ENCODE measurements at places on chromosomes 2 and 18. TPM values are rescaled to one million over a fixed set of nuclear protein-coding genes. Genes with fewer than 3 reads are reported as not detected.

GRCh38 chr2:10297959-10298531 is 4.7 kb upstream of the HPCAL1 start:
- H3K27ac ChIP-seq = peak overlapping the region; percentile 53
- H3K36me3 ChIP-seq = no peaks in the 10 kb centered on the region
- no peaks in the 10 kb centered on the region for H3K27me3 ChIP-seq
- no peak for DNase-seq
- H3K4me3 ChIP-seq = no peak overlapping the region

DNA sequence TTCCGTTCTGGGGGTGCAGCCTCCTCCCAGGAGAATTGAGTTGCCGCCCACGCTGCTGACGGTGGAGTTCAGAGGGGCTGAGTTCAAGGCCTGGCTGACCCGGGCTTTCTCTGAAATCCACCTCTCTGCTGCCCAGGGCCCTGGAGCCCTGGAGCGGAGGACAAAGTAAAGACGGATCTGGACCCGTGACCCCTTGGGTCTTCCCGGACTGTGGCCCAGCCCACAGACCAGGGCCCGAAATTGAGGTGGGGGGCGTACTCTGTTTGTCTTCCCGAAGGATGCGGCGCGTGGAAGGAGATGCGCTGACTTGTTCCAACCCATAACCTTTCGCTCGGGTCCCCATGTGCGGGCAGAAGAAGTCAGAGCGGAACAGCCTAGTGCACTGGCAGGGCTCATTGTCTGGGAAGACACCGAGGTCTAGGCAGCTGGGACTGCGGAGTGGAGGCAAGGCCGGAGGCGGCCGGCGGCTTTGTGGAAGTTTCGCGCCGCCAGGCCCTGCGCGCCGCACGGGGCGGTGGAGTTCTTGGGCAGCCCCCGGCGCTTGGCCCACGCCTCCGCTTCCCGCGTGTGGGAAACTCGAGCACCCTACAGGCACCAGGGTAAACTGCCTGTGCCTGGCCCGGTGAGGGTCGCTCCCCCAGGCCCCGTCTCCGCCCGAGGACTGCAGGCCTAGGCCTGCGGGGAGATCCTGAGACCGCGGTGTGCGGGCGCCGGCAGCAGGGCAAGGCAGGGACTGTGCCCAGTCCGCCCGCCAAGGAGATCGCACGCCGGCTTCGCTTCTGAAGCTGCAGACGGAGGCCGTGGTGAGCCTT is 9.8 kb downstream of the POU3F3 start:
- peaks cover 100% of the 10 kb centered on the region for H3K27me3 ChIP-seq
- no peak for DNase-seq
- H3K4me1 ChIP-seq = no peaks in the 10 kb centered on the region
- H3K4me3 ChIP-seq = no peak overlapping the region
- H3K27ac ChIP-seq = no peak overlapping the region

CPS1 gene
- 5.9 TPM for total RNA-seq

- H3K4me1 ChIP-seq = no peaks in the 10 kb centered on the region
- no peaks in the 10 kb centered on the region for H3K36me3 ChIP-seq
- no peak overlapping the region for H3K4me3 ChIP-seq
- no peak for DNase-seq
- no peaks in the 10 kb centered on the region for H3K27me3 ChIP-seq
These were observed 351.2 kb downstream of the CDH2 start for GRCh38 chr18:27825689-27826088.

GRCh38 chr2:138610201-138610953 is 108.8 kb downstream of the SPOPL start:
- H3K4me1 ChIP-seq = no peaks in the 10 kb centered on the region
- H3K36me3 ChIP-seq = no peaks in the 10 kb centered on the region
- H3K27ac ChIP-seq = no peak overlapping the region
- DNase-seq = no peak

- no peak overlapping the region for H3K4me3 ChIP-seq
- no peaks in the 10 kb centered on the region for H3K36me3 ChIP-seq
- peak overlapping the region; percentile 23 for H3K27ac ChIP-seq
- DNase-seq = no peak
- H3K4me1 ChIP-seq = no peaks in the 10 kb centered on the region
- H3K27me3 ChIP-seq = no peaks in the 10 kb centered on the region
These were observed 255.4 kb upstream of the CHAC2 start for GRCh38 chr2:53512071-53512826.

GRCh38 chr2:71930049-71930681 is 217.5 kb downstream of the CYP26B1 start:
- no peaks in the 10 kb centered on the region for H3K4me1 ChIP-seq
- H3K27me3 ChIP-seq = no peaks in the 10 kb centered on the region
- H3K27ac ChIP-seq = no peak overlapping the region
- no peak overlapping the region for H3K4me3 ChIP-seq
- no peak for DNase-seq
- H3K36me3 ChIP-seq = no peaks in the 10 kb centered on the region

DNA sequence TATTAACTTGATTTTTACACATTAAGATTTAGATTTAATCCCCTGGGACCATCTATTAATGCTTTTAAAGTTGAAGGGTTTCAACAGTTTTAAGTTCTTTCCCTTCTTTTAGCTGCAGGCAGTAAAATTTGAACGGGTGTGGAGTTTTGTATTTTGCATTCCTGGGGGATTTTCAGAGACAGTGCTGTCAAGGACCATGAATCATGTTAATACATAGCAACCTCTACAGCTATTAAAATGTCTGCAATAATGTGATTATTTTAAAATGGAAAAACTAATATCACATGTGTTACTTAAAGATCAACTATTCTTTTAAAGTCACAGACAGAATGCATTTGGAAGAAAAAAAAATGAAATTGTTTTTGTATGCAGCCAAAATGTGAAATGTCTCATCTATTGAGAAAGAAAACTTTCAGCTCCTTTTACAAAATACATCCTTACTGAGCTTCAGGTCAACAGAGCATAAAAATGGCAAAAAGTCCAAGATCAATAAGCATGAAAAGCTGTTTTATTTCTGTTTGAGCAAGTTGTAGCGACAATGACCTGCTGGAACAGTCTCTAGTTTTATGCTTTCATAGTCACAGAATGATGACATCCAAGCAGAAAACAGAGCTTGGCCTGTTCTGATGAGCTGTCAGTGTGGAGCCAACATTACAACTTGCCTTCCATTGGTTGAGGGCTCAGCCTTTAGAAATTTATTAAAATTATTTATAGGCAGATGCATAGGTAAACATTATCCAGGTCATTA is 21.6 kb upstream of the ZNF521 start:
- no peak overlapping the region for H3K27ac ChIP-seq
- H3K4me3 ChIP-seq = no peak overlapping the region
- DNase-seq = no peak
- H3K4me1 ChIP-seq = no peaks in the 10 kb centered on the region

DNA sequence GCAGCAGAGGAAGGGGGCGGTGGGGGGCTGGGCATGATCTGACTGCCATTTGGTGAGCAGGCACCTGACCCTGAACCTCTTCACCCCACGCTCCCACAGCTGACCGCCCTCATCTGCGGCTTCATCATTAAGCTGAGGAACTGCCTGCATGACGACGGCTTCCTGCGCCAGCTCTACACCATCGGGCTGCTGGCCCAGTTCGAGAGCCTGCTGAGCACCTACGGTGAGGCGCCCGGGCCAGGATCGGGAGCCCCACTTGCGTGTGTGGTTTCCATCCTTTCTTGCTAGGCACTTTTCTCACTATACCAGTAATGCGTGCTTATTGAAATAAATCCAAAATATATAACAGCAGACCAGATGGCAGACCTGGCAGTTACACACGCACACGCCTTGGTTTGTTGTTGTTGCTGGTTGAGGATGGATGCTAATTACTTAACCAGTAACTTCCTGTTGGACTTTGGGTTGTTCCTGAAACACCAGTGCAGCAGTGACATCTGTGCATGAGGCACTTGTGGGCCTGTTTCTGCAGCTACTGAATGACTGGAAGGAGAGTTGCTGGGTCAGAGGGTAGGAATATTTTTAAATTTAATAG is 43.7 kb downstream of the COA5 start:
- no peaks in the 10 kb centered on the region for H3K27me3 ChIP-seq
- H3K4me3 ChIP-seq = no peak overlapping the region
- H3K27ac ChIP-seq = no peak overlapping the region

LIMS2 gene
- 4.9 TPM for total RNA-seq

GRCh38 chr2:65395621-65396347 is 36.6 kb downstream of the SPRED2 start:
- H3K27me3 ChIP-seq = no peaks in the 10 kb centered on the region
- peaks cover 6% of the 10 kb centered on the region for H3K4me1 ChIP-seq
- DNase-seq = no peak
- no peaks in the 10 kb centered on the region for H3K36me3 ChIP-seq

- no peaks in the 10 kb centered on the region for H3K36me3 ChIP-seq
- H3K4me1 ChIP-seq = no peaks in the 10 kb centered on the region
- H3K27ac ChIP-seq = no peak overlapping the region
- H3K27me3 ChIP-seq = no peaks in the 10 kb centered on the region
These were observed 162.1 kb downstream of the MYO3B start for GRCh38 chr2:170339750-170340692.

GRCh38 chr2:203532957-203533658 is 2.0 kb downstream of the RAPH1 start:
- peak overlapping the region; percentile 97 for H3K4me3 ChIP-seq
- H3K27ac ChIP-seq = peak overlapping the region; percentile 90
- H3K36me3 ChIP-seq = no peaks in the 10 kb centered on the region
- no peaks in the 10 kb centered on the region for H3K27me3 ChIP-seq
- H3K4me1 ChIP-seq = peaks cover 11% of the 10 kb centered on the region

GRCh38 chr2:110874453-110875383 is 142.3 kb downstream of the ACOXL start:
- no peak for DNase-seq
- H3K27ac ChIP-seq = no peak overlapping the region
- no peaks in the 10 kb centered on the region for H3K27me3 ChIP-seq
- H3K4me3 ChIP-seq = no peak overlapping the region

GRCh38 chr2:216004697-216005283 is 8.6 kb downstream of the MREG start:
- H3K27me3 ChIP-seq = no peaks in the 10 kb centered on the region
- H3K4me3 ChIP-seq = no peak overlapping the region
- H3K27ac ChIP-seq = no peak overlapping the region
- H3K4me1 ChIP-seq = peaks cover 11% of the 10 kb centered on the region
- peaks cover 8% of the 10 kb centered on the region for H3K36me3 ChIP-seq

DNA sequence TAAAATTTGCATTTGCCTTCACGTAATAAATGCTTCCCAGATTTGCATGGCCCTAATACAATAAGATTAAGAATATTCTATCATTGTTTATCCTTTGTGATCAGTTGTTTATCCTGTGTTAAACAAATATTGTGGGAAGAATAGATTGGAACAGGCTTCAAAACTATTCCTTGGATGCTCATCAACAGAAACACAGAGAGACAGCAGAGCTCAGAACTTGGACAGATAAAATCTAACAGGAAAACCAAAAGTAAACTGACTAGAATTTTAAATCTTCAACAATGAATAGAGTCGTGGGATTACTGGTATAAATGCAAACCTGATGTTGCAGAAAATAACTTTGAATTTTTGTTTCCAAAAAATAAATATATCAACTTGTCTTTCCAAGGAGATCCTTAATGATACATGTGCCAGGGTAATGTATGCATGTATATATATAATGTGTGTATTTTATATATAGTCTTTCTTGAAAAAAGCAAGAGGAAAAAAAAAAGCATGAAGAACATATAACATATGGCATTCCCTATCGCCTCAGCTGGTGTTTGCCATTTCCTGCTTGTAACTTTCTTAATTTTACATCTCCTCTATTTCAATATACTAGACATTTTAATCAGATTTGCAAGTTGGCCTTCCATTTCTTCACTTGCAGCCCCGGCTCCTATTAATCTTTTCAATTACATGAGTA is 59.9 kb upstream of the TANK start:
- no peaks in the 10 kb centered on the region for H3K36me3 ChIP-seq
- H3K4me3 ChIP-seq = no peak overlapping the region
- no peak overlapping the region for H3K27ac ChIP-seq
- H3K27me3 ChIP-seq = no peaks in the 10 kb centered on the region
